Islet precursor cell (in vitro differentiated cells): ENCODE measurements at places on chromosomes 2 and 18.

DNA sequence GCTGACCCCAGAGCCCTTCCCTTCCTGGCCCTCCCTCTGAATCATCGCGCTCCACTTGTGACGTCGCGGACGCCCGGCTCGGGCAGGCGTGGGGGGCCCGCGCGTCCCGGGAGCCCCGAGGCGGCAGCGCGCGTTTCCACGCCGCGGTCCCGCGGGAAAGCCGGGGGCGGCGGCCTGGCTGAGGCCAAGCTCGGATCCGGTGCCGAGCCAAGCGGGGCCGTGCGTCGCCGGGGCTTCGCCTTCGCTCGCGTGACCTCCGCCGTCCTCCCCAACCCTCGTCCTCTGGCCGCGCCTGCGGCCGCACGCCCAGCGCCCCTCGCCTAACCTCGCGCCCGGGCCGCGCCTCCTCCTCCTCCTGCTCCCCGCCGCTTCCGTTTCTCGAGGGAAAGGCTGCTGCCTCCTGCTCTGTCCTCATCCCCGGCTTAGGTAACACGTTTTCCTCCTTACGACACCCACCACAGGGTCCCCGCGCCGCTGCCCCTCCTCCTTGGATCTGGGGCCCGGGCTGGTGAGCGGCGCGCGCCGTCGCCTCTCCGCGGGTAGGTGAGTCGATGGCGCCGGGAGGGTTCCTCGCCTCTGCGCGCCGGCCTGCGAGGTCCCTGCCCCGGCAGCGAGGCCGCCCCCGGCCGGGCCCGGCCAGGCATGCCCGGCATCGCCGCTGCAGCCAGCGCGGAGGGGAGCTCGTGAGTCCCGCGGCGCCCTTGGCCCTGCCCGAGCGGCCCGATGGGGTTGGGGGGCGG lies at the start of gene INPP1:
Gene INPP1, plus strand, starts transcription at position 54 of the 740 bp plus-strand sequence. CDS start 16,514 bp downstream, outside the sequence.
- peak; percentile 80 for DNase-seq

DNA sequence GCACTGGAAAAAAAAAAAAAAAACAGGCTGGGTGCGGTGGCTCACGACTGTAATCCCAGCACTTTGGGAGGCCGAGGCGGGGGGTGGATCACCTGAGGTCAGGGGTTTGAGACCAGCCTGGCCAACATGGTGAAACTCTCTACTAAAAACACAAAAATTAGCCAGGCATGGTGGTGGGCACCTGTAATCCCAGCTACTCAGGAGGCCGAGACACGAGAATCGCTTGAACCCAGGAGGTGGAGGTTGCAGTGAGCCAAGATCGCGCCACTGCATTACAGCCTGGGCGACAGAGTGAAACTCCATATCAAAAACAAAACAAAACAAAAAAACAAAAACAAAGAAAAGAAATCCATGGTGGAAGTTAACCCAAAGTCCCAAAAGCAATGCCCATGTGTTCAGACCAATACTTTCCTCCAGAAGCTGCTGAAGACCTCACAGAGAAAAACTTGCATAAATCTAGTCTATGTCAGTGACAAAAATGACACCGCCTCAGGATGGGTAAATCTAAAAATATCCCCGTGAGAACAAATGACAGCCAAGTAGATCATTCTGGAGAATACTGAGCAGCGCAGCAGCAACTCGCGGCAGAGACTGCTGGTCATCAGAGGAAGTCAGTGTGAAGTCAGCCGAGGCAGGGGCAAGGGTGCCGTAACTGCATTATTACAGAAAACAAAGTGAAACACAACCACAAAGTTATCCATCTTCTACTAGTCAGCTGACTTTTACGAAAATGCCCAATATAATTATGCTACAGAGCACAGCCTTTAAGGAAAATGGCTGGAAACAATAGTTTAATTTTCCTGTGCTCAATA lies 41.0 kb downstream of the LPIN2 start:
- DNase-seq, result no peak

DNA sequence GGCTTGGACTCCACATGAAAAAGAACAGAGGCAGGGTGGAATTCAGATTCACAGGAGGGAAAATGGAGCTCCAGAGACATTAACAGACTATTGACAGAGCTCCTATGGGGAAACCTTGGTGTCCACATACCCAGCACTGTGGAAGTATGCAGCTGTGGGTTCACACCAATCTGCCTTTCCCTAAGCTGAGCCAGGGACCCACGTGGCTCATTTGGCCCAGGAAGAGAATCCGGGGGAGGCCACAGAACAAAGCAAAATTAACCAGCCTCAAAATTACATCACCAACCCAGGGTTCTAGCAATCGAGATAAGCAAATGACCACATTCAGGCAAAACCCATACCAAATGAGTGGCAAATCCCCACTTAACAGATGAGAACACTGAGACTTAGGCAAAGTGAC lies 105.8 kb upstream of the TWIST2 start:
- DNase-seq, result no peak

- no peak for DNase-seq
These were observed 4.7 kb downstream of the CYTIP start for GRCh38 chr2:157438863-157439823.

GRCh38 chr2:45123521-45124191 lies 114.4 kb upstream of the SIX2 start:
- no peak for DNase-seq

- no peak for DNase-seq
These were observed 13.5 kb downstream of the ELAC1 start for GRCh38 chr18:50981381-50981780.

DNA sequence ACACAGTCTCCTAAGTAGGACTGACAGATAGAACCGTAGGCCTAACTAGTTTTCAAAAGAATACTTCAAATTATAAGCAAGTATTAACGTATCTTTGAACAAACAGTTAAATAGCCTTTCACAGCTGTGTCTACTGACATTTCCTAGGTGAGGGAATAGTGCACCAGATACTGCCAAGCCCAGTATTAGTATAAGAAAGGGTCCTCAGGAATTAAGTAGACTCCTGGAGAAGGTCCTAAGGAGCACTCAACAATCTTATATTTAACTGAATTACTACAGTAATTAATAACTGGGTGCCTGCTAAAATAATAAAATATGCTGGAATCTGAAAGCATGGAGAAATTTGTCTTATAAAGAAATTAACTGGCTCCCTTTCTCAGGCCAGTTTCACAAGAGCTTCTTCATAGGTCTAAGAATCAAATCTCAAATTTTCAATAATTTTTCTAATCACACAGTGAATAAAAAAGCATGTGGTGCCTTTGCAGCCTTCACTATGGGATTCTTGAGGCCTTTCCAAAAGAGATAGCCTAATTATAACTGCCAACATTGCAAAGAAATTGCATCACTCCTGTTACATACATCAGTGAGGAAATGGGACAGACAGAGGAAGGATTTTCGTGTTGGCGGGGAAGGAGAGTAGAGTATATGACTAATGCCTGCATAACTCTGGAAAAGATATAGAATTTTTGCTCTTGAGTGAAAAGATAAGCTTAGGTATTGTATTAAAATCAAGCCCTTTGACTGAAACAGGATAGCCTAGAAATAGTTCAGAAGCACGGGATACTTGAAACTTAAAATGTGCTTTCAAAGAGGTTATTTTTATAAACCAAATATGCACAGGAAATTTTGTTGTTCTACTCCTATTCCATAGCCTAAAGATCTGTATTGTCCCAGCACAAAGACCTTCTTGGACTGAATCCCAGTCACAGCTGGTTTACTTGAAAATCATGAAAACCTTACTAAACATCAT lies 228.6 kb upstream of the STK17B start:
- DNase-seq, result no peak

GRCh38 chr18:77044866-77045664 lies 87.5 kb downstream of the MBP start:
- no peak for DNase-seq

- no peak for DNase-seq
These were observed 112.9 kb upstream of the ATP8B1 start for GRCh38 chr18:57915865-57916582.

DNA sequence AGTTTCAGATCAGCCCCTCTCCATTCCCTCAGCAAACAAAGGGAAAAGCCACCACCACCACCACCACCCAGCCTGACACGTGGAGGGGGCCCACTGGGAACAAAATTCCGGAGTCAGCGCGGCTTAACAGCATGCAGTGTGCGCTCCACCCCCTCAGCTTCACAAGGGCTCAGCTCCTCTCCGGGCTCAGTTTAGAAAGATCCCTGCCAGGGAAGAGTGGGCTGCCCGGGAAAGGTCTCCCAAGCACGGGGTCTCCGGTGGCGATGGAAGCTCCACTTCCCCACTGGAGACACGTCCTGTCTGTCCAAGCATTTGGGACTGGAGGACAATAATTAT lies 55.7 kb downstream of the SNORC start:
- no peak for DNase-seq

GRCh38 chr18:79173742-79174141 lies 104.5 kb downstream of the ATP9B start:
- no peak for DNase-seq

DNA sequence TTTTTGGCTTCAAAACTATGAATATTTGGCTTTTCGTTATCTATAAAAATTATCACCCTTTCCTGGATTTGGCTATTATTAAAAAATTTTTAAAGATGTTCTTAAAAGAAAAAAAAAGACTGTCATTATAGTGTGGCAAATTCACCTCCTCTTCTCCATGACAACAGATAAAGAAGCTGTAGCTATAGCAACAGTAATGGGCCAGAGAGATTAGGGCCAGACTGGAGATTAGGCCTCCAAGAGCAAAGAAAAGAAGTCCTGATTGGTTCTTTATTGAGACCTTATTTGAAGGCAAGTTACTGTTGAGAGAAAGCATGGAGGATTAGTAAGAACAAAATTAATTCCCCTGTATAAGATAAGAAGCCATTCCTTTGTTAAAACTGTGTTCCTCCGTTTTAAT lies 812.5 kb downstream of the DCC start:
- no peak for DNase-seq

DNA sequence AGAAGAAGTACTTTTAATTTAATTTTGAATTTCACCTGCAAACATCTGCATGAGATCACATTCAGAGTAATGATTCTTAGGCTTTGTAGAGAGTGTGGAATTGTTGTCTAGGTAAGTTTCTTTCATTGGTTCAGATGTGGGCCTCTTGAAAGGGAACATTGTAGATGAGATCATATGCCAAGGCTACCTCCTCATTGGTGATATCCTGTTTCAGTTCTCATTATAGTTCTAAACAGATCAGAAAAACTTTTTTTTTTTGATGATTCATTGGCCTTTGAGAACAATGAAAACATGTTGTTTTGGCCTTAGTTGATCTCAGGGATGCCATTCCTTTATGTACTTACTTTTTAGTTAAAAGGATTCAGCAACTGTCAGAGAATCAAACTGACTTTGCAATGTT lies 44.5 kb downstream of the EML6 start:
- DNase-seq, result no peak

- DNase-seq, result no peak
These were observed 6.4 kb upstream of the TRIB2 start for GRCh38 chr2:12710301-12710700.

DNA sequence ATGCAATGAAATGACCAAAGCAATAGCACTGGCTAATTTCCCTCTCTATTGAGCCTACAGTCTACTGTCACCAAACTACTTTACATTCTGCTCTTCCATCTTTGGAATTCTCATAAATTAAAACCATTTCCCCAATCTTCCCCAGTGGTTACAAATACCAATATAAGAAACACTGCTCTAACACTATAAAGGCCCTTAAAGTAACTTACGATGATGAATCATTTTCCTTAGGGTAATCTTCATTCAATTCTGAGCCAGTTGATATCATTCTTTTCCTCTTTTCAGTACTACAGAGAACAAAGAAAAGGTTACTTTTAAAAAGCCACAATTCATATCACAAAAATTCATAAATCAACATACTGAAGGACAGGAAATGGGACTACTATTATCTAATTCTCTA lies 22.1 kb downstream of the USP37 start:
- no peak for DNase-seq

- no peak for DNase-seq
These were observed 61.6 kb upstream of the ACYP2 start for GRCh38 chr2:54053830-54054229.

DNA sequence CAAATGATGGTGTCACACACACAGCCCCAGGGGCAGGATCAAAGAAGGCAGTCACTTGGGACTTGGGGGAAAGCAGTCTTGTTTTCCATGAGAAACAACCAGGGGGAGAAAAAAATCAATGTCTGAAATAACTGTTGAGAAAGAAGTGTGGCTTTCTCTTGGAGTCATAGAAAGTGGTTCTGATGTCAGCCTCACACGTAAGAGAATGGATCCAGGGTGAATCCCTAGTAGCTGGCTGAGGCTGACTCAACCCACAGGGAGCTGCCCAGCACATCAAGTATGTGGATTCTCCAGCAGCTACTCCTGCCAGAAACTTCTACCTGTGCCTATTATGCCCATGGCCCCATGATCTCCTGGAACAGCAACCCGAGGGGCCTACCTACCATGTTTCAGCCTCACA lies 33.6 kb upstream of the ZBTB7C start:
- DNase-seq, result no peak

- DNase-seq, result no peak
These were observed 36.4 kb downstream of the LANCL1 start for GRCh38 chr2:210440206-210440605.

GRCh38 chr18:74935434-74935833 lies 273.5 kb downstream of the PTGR3 start:
- no peak for DNase-seq

- DNase-seq, result peak; percentile 64
These were observed 212.6 kb upstream of the SP5 start for GRCh38 chr2:170502361-170503130.
